ENCODE measurements at places on chromosomes 3 and 15. TPM values are rescaled to one million over a fixed set of nuclear protein-coding genes. Genes with fewer than 3 reads are reported as not detected.

Gene ITPKA
- 0.77 TPM for total RNA-seq

Gene MRPS25
- total RNA-seq, result 56.2 TPM

Gene POLQ
- total RNA-seq, result 15.4 TPM

DNA sequence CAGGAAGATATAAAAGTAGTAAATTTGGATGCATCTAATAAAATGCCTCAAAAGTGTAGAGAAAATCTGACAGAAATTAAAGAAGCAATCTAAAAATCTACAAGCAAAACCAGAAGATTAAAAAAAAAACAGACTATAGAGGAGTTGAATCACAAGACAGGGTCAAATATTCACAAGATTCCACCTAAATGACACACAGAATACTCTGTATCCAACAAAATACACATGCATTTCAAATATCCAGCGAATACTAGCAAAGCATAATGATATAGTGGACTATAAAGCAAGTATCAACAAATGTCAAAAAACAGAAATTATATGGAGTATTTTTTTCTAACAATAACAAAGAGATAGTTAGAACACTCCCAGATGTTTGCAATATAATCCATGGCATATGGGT is 20.5 kb upstream of the ACTC1 start:
- no peaks in the 10 kb centered on the region for H3K4me1 ChIP-seq
- H3K4me3 ChIP-seq, result no peak overlapping the region
- no peaks in the 10 kb centered on the region for H3K27me3 ChIP-seq

Gene FANCD2OS
- not detected for total RNA-seq

Gene BNC1
- total RNA-seq, result not detected

Gene KNG1
- not detected for total RNA-seq

Gene CFAP100
- 0.44 TPM for total RNA-seq

DNA sequence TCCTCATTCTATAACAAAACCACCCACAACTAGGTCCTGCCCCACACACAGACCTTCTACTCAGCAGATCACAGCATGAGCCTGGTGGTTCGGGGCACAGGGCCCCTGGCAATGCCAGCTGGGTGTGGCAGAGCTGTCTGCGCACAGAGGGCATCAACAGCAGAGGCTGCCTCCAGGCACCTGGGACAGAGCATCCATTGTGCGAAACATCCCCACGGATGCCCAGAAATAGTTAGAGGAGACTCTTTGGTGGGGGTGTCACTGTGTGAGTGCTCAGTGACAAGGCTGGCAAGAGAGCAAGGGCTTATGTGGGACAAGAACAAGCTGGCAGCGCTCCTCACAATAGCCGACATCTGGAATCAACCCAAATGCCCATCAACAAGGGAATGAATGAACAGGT is 487.4 kb upstream of the PROK2 start:
- no peaks in the 10 kb centered on the region for H3K27me3 ChIP-seq
- no peaks in the 10 kb centered on the region for H3K4me1 ChIP-seq
- no peak overlapping the region for H3K27ac ChIP-seq
- no peak overlapping the region for H3K4me3 ChIP-seq

Gene ITIH3
- not detected for total RNA-seq

Gene SLC7A14
- total RNA-seq, result 0.42 TPM

DNA sequence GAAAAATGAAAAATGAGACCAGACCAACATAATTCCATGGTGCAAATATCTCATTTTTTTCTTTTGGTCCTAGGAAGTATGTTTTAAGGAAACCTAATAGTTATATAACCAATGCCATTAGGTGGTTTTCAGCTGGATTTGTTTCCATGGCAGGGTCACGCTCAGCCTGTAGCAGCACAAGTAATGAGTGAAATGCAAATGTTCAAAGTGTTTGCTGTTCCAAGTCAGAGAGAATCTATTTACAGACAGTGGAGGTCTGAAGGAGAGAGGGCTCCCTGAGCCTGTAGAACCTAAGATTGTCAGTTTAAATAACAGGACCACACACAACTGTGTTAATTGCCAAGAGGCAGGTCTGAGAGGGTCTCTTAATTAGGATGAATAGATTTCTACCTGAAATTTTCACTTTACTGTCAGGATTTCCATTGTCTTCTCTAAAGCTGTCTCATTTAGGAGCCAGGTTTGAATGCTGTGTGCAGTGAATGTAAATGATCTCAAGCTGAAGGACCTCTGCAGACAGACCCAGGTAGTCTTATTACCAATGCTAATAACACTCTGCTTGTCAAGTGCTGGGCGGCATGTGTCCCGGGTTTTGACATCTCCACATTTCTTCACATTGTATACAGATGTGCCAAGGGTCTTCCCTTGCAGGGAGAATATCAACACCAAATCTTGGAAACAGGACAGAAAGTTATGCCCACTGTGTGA is 317.3 kb upstream of the NECTIN3 start:
- peaks cover 9% of the 10 kb centered on the region for H3K4me1 ChIP-seq
- no peak overlapping the region for H3K4me3 ChIP-seq
- H3K27ac ChIP-seq, result no peak overlapping the region
- H3K36me3 ChIP-seq, result no peaks in the 10 kb centered on the region
- no peaks in the 10 kb centered on the region for H3K27me3 ChIP-seq
- DNase-seq, result no peak

DNA sequence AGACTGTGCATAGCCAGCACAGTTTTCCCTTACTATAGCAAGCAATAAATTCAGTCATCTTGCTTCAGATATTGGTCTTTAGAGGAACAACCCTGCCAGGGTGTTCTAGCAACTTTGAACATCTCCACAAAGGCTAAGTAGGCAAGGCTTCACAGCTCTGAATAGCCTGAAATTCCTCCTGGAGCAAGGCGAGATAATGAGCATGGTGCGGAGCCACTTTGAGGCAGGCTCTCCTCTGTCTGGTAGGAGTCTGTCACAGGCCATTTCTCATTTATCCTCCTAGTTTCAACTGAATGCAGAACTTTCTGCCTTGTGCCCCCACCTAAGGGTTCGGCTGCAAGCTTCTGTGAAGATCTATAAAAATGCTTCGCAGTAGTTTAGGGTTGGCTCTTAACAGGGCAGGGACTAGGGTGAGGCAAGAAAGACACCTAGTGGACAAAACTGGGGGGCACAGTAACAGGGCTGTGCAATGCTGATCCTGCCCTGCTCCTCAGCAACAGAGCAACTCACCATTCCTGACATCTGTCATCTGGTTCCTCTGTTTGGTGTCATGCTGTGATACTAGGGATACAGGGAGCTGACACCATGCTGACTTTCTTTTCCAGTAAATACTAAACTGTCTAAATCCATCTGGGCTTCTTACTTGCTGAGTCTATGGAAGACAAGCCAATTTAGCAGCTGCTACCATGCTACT is 16.6 kb upstream of the EHHADH start:
- H3K36me3 ChIP-seq, result no peaks in the 10 kb centered on the region
- peak; percentile 56 for DNase-seq
- no peak overlapping the region for H3K27ac ChIP-seq
- no peaks in the 10 kb centered on the region for H3K27me3 ChIP-seq
- H3K4me3 ChIP-seq, result no peak overlapping the region

GRCh38 chr3:127911421-127911931 is 3.6 kb upstream of the KBTBD12 start:
- no peak overlapping the region for H3K27ac ChIP-seq
- H3K27me3 ChIP-seq, result no peaks in the 10 kb centered on the region
- H3K4me1 ChIP-seq, result no peaks in the 10 kb centered on the region
- no peak overlapping the region for H3K4me3 ChIP-seq
- DNase-seq, result no peak

GRCh38 chr15:98782801-98783200 is 134.5 kb downstream of the IGF1R start:
- no peak overlapping the region for H3K4me3 ChIP-seq
- no peaks in the 10 kb centered on the region for H3K36me3 ChIP-seq
- no peak overlapping the region for H3K27ac ChIP-seq
- H3K27me3 ChIP-seq, result no peaks in the 10 kb centered on the region
- DNase-seq, result no peak

DNA sequence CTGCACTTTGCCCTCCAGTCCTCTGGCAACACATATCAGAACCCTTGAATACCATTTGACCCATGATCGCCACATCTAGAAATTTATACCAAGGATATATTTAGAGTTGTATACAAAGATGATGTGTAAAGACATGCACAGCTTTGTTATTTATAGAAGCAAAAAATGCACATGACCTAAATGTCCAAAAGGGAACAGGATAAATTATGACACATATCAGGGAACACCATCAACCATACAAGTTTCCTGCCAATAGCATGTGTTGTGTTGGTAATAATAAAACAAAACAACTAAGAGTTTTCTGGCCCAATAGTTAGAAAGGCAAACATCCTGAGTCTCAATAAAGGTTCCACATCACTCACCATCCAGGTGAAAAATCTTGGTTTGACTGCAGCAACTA is 51.5 kb downstream of the AAGAB start:
- peaks cover 8% of the 10 kb centered on the region for H3K4me1 ChIP-seq
- H3K27ac ChIP-seq, result no peak overlapping the region
- peaks cover 39% of the 10 kb centered on the region for H3K36me3 ChIP-seq
- H3K4me3 ChIP-seq, result no peak overlapping the region

- H3K27me3 ChIP-seq, result no peaks in the 10 kb centered on the region
- no peak for DNase-seq
- no peak overlapping the region for H3K4me3 ChIP-seq
- H3K36me3 ChIP-seq, result no peaks in the 10 kb centered on the region
- H3K4me1 ChIP-seq, result no peaks in the 10 kb centered on the region
- H3K27ac ChIP-seq, result no peak overlapping the region
Observed at GRCh38 chr15:67049351-67050044, 15.9 kb upstream of the SMAD3 start.

Gene TTLL13
- total RNA-seq, result not detected

Gene GRM2
- 1.5 TPM for total RNA-seq

- DNase-seq, result no peak
- no peaks in the 10 kb centered on the region for H3K36me3 ChIP-seq
- H3K27me3 ChIP-seq, result peaks cover 4% of the 10 kb centered on the region
Observed at GRCh38 chr15:80402339-80402738, 1.8 kb upstream of the ARNT2 start.

DNA sequence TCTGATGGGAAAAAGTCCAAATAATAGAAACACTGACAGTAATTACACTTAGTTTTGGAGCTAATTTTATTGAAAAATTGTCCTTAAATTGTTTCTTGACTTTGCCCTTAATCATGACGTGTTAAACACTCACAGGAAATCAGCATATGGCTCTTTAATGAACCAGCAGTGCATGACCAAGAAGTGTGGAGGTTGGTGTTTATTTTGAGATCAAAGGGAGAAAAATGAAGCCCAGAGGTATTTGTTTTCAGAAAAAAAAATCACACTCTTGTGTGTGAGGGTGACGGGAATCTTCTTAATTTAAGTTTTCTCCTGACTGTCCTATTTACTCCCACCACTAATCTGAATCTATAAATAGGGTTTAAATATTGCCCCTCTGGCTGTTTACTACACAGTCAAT is 28.8 kb upstream of the SYNM start:
- H3K4me1 ChIP-seq, result no peaks in the 10 kb centered on the region
- no peaks in the 10 kb centered on the region for H3K27me3 ChIP-seq
- H3K4me3 ChIP-seq, result no peak overlapping the region
- no peaks in the 10 kb centered on the region for H3K36me3 ChIP-seq
- DNase-seq, result no peak
- no peak overlapping the region for H3K27ac ChIP-seq

Gene ABTB1
- 6.2 TPM for total RNA-seq

Gene SLC22A13
- total RNA-seq, result not detected

DNA sequence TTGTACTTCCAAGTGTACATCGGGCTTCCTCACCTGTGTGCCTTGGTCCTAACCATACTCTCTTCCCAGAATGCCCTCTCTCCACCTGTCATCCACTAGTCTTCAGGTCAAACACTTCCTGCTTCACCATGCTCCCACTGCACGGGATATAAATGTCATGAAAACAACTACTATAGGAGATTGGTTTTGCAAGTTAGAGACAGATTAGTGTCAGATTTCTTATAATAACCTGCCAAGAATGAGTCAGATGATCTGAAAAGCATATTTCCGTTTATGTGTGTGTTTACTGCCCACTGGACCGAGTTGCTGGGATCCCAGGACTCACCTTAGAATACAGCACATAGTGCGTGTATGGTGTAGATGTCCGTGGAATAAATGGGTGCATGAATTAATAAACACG is 21.4 kb downstream of the PLA1A start:
- DNase-seq, result no peak
- no peaks in the 10 kb centered on the region for H3K36me3 ChIP-seq
- H3K27ac ChIP-seq, result no peak overlapping the region
- no peaks in the 10 kb centered on the region for H3K27me3 ChIP-seq
- no peak overlapping the region for H3K4me3 ChIP-seq

Gene CHSY1
- total RNA-seq, result 68.9 TPM

All from H9 (cell line).